ENCODE measurements at places on chromosomes 2 and 18.
A peak's percentile ranks its signal among the peaks of the same experiment; 100 is the strongest.

DNA sequence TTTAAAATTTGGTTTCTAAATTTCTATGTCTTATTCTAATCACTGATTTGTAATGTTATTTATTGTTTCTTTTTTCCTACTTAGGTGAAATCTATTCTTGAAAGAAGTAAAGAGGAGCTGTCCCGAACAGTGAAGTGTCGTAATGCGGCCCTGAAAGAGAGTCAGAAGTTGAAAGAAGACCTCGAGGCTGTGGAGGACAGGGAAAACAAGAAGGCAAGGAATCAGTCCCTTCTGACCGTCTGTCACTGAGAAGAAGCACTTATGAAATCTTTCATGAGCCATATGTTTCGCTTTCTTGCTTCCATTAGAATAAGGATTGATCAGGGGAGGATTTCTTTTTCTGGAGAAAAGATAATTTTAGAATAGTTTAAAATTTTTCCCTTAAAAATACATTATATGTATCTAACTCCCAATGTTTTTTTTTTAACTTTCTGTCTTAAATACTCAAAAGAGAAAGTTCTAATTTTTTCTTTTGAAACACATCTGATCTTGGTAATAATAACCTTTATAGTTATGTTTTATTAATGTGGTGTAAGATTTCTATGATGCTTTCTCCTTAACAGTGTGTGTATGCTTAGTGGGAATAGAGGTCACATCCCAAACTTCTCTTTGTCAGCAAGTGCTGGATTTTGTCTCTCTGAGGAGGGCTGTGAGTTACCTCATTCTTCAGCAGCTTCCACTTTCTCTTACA lies 79.0 kb downstream of the CCDC150 start:
- DNase-seq, result no peak

DNA sequence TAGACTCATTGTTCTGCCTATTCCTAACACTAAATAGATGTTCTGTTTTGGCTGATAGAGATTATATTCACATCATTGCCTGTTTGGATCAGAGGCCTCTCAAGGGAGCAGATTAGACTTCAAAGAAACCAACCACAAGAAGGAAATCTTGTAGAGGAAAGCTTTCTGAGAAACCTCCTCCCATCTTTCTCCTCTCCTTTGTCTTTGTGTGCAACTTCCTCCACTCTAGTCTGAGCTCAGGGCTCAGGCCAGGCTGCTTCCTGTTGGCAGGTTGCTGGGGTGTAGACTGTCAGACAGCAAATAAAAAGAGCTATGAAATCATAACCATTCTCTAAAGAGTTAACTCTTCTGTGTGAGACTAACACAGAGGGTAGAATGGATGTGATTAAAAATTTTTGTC lies 113.0 kb downstream of the TGFA start:
- no peak for DNase-seq

GRCh38 chr18:79829136-79829854 lies 31.6 kb downstream of the KCNG2 start:
- no peak for DNase-seq

DNA sequence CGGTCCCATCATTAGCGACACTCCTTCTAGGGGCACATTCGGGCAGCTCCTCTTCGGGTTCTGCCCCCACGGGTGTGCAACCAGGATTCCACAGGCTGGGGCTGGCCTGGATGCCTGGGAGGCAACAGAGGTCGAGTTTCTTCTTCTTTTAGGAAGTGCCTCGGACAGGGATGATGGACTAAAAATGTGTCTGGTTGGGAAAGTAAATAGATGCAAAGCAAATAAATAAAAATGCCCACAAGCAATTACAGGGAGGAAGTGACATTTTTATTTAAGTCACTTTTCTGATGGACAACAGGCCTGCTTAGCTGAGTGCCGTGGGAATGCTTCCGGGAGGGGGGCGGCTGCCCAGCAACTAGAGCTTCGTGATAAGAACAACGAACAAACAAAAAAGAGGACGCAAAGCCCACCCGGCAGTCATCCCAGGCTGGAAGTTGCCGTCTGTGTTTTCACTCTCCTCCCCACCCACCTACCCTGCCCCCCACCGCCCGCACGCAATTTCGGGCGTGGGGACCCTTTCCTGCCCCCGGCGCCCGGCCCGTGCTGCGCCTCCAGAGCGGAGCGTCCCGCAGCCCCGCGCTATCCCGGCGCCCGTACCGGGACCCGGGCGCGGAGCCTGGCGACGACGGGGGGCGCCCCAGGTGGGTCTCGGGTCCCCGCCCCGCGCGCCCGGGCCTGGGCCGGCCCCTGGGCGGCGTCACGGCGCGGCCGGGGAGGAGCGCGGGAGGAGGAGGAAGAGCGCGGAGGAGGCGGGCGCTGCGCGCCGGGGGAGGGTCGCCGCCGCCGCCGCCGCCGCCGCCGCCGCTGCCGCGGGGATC lies 412 bp upstream of the NCK2 start:
- DNase-seq, result no peak

DNA sequence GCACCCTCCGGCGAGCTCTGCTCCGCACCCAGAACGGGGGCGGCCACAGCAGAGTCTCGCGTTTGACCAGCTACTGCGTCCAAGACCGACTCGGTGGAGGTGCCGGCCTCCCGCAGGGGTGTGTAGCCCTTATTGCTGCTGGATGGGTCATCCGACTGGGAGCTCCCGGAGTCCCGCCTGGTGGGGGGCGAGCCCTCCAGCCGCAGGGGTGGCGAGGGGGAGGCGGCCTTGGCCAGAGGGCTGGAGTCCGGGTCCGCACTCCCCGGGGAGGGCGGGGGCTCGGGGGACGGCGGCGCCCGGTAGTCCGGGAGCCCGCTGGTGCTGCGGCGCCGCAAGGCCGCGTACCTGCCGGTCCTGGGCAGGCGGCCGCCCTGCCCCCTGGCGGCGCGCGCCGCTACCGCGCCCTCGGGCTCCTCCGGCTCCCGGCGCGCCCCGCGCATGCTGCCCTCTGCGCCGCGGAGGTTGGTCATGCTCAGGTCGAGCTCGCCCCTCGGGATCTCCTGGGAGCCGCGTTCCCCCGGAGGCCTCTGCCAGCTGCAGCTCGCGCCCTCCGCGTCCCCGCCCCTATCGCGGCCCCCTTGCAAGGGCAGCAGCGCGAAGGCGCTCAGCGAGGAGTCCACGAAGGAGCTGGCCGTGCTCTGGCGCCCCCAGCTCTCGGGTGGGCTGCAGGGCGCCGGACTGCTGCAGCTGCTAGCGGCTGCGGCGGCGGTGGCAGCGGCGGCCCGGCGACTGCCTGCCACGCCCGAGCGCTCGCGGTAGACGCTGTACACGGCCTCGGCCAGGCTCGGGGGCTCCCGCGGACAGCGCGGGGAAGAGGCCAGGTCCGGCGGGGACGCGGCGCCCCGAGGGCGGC lies 4.8 kb downstream of the TMEM200C start:
- DNase-seq, result no peak

DNA sequence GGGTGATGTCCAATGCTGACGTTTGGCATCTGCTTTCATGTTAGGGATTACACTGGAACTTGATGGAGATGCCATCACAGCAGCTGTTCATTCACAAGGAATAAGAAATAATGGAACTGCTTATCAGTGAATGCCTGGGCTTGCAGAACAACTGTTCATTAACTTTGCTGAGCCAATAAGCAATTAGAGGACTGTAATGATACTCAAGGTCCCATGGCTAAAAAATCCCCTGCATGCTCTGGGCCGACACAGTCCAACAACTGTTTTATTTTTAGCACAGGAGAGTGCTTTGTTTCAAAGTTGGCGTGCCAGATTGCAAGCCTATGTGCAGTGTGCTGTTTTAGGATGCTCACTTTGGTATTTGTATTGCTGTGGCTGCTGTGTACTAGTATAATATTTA lies 408.0 kb upstream of the RGPD4 start:
- DNase-seq, result no peak

- no peak for DNase-seq
Measured at GRCh38 chr2:70716131-70716743, 51.8 kb downstream of the ADD2 start.

DNA sequence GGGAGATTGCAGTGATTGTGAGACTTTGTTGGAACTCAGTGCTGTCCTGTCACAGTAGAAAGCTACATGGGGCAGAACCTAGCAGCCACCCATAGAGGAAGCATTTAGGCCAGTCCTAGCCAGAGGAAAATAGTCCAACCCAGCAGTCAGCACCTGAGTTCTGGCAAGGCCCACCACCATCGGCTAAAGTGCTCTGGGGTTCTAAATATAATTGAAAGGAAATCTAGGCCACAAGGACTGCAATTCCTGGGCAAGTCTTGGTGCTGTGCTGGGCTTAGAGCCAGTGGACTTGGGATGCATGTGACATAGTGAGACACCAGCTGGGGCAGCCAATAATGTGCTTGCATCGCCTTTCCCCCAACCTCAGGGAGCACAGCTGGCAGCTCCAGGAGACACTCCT lies 28.9 kb upstream of the ACTR2 start:
- no peak for DNase-seq

- no peak for DNase-seq
Measured at GRCh38 chr2:190517468-190517867, 17.1 kb downstream of the NEMP2 start.

DNA sequence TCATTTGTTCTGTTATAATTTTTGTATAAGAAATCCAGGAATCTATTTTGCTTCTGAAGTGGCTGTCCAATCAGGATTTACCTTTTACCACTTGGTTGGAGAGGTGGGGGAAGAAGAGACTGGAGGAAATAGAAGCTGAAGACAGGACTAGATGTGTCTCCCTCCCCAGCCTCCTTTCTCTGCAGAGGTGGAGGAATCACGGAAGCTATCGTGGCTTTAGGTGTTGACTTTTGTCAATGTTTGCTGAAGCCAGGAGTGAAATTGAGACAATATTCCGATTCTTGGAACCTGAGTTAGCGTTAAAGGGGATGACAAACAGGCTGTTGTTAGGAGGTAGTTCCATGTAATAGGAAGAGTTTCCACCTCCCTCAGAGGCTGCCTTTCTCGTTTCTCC lies 43.5 kb downstream of the PDCL3 start:
- no peak for DNase-seq

- no peak for DNase-seq
Measured at GRCh38 chr2:55093381-55093780, 43.1 kb upstream of the RTN4 start.

DNA sequence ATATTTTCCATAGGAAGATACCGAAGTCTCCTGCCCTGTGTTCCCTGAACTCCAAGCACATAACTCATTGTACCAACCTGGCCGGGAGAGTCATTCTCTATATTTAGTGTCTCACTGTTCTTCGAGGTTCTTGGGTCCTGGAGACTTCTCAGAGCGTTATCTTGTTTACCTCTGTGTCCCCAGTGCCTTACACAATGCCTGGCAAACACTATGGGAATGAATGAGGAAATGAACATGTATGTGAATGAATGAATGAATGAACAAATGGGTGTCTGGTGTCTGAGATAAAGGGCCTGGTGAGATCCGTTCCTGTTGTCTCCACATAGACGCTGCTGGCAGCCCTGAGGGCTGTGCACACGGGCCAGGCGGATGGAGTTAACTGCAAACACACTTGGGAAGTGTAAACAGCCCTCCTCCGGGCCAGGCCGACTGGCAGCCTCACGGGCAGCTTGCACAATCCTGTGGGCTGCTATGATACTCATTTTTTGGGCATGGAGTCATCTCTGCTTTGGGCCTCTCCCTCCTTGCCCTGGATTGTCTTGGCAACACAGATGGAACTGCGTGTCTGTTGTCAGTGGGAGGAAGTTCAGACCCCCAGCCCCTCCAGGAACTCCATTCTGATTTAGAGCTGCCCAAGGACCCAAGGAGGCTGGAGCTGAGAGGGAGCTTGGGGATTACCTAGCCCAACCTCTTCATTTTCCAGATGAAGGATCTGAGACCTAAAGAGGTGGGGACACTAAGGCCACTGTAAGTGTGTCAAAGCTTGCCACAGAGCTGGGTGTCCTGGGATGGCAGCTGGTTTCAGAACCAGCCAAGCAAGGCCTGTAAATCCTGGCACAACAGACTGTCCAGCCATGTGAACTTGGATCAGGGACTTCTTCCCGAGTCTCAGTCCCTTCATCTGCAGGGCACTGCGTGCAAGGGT lies 124.4 kb downstream of the INHBB start:
- peak; percentile 94 for DNase-seq

DNA sequence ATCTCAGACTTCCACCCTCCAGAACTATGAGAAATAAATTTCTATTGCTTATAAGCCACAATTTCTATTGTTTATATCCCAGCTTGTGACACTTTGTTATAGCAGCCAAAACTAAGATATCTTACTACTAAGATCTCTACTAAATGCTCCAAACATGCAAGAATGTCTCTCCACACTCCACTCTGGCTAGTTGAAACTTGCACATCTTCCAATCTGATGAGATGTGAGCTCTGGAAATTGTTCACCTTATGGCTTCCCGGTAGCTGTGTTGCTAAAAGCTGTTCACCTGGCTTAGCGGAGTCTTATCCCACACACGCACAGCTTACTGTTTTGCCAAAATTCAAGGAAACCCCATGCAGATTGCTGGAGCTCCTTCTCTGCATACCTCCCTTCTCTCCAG lies 43.9 kb downstream of the PKDCC start:
- no peak for DNase-seq

DNA sequence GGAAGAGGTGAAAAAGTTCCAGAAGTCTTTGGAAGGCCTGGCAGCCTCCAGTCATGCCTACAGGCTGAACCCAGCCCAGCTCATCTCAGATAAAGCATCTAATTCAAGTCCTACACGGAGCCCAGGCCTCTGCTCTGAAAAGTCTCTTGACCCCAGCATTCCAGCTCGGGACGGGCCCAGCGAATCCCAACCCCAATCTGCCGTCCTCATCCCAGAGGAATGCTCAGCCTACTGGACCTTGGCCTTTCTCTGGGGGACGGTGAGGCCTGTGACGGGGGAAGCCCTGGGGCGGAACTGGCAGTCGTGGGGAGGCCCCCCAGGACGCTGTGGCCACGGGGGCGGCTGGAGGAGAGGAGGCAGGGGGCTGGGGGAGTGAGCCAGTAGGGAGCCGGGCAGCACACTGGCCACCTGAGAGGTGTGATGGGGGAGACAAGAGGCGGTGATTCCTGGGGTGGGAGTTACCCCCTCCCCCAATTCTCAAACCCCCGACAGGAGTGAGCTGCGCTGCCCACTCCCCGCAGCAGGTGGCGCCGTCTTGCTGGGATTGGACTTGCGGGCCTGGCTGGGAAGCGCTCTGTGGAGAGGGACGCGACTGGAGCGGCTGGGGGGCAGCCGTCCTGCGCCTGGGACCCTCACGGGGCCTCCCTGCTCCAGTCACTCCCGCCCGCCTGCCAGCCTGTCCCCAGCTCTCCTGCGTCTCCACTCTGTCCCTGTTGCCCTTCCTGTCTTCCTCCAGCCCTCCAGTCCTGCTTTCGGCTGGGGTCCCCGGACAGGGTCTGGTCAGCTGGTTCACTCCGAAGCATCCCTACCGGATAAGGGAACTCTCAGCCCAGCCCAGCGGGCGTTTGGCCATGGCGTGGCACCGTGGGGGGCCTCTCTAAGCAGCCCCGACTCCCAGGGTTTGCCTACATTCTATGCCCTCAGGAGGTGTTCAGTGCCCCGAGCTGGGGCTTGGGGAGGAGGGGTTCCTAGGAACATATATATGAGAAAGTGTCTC lies 182.6 kb upstream of the HAAO start:
- no peak for DNase-seq

GRCh38 chr2:6993936-6994335 lies 76.7 kb downstream of the RNF144A start:
- no peak for DNase-seq

DNA sequence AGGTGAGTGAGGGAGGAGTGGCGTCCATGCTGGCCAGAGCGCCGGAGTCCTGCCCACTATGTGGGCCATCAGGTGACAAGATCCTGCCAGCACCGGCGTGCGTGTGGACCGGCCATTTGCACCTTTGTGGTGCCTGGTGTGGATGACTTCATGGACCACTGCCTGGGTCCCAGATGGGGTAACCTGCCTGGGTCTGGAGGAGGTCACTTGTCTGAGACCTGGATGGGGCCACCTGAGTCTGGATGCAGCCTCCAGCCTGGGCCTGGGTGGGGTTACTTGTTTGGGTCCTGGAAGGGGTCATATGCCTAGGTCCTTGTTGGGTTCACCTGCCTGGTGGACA lies 299.6 kb downstream of the NDUFA10 start:
- DNase-seq, result no peak

Measured in GM04503 (cell line).